ENCODE measurements at places on chromosomes 11 and 22.
A peak's percentile ranks its signal among the peaks of the same experiment; 100 is the strongest.

DNA sequence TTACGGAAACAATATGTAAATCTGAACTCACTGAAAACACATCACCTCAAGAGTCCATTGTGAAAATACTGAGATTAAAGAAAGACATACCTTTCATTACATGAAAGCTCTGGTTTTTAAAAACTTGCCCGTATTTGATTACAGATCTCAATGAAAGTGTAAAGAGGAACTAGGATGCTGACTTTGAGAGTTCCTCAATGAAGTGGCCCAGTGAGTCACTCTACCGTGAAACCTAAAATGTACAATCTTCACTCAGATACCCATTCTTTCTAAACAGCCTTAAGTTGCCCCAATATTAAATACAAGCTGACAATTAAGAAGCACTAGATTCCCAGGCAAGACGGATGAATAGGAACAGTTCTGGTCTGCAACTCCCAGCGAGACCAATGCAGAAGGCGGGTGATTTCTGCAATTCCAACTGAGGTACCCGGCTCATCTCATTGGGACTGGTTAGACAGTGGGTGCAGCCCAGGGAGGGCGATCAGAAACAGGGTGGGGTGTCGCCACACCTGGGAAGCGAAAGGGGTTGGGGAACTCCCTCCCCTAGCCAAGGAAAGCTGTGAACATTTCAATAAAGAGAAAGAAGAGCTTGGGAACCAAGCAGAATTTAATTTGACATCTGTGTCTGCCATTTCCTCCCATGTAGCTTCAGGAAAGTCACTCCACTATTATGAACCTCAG is 33.8 kb upstream of the OR9G4 start:
- DNase-seq, result no peak

DNA sequence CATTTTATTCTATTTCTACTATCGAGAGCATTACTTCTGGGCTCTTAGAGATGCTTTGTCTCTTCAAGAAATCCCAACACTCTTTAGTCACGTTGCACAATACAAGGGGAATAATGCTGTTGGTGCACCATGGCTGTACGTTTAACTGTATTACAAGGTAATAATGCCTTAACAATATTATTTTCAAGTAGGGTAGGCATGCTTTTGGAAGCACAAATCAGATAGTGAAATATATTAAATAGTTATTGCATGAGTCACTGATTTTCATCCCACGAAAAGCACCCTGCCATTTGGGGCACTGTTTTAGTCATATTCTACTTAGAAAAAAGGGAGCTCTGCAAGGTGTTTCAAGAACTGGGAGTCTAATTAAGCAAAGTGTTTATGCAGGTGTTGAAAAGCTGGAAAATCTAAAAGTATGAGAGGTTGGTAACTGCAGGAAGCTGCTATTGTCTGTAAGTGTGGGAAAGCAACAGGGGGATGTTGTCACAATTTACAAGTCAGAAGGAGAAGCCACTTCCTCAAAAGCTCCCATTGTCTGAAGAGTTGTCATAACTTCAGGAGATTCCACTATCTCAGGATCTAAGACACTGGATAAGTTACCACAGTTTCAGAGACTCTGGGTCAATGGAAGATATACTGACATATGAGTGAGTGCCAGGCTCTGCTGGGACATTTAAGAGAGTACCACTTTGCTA is 218.2 kb downstream of the JRKL start:
- DNase-seq, result no peak

DNA sequence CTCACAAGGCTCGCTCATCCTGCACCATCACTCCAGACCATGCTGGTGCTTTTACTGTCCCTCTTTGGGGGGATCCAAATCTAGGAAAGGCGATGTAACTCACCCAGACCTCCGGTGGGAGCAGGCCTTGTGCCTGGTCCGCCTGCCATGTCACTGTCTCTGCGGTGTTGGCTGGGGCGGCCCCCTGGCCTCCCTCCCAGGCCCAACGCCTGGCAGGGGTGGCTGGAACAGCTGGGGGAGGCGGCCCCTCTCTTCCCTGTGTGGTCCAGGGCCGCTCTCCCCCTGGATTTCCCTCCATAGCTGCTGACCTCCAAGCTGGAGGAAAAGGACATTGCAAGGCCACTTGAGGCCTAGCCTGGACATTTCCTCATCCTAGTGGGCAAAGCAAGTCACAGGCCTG is 11.1 kb upstream of the MGAT3 start:
- DNase-seq, result no peak

- no peak for DNase-seq
These were observed 560 bp downstream of the TBX1 start for GRCh38 chr22:19760951-19761724.

GRCh38 chr11:116543099-116543498 is 229.7 kb downstream of the BUD13 start:
- DNase-seq, result no peak

GRCh38 chr11:107679255-107680024 is 32.4 kb downstream of the SLN start:
- no peak for DNase-seq

GRCh38 chr11:70689764-70690163 is 291.4 kb downstream of the CTTN start:
- DNase-seq, result no peak

DNA sequence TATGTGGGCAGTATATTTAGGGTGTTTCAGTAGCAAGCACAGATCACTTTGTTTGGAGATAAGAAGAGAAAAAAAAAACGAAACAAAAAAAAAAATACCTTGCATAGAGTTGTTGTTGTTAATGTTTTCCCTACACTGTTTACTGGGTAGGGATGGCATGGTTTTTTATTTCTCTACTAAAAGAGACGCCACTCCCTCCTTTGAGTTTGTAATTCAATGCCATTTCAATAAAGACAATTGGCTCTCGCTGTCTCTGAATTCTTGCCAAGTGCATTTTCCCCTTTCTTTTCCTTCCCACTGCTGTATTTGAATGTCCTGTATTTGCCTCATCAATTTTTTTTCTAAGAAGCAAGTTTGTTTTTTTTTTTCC is 213.9 kb upstream of the UBASH3B start:
- no peak for DNase-seq

- DNase-seq, result no peak
These were observed 9.6 kb upstream of the CBLIF start for GRCh38 chr11:59854871-59855270.

- DNase-seq, result no peak
These were observed 47.5 kb upstream of the TTLL12 start for GRCh38 chr22:43234264-43234988.

GRCh38 chr22:32684822-32685187 is 116.7 kb upstream of the TIMP3 start:
- DNase-seq, result no peak

GRCh38 chr11:82794490-82794889 is 60.8 kb upstream of the FAM181B start:
- DNase-seq, result no peak

DNA sequence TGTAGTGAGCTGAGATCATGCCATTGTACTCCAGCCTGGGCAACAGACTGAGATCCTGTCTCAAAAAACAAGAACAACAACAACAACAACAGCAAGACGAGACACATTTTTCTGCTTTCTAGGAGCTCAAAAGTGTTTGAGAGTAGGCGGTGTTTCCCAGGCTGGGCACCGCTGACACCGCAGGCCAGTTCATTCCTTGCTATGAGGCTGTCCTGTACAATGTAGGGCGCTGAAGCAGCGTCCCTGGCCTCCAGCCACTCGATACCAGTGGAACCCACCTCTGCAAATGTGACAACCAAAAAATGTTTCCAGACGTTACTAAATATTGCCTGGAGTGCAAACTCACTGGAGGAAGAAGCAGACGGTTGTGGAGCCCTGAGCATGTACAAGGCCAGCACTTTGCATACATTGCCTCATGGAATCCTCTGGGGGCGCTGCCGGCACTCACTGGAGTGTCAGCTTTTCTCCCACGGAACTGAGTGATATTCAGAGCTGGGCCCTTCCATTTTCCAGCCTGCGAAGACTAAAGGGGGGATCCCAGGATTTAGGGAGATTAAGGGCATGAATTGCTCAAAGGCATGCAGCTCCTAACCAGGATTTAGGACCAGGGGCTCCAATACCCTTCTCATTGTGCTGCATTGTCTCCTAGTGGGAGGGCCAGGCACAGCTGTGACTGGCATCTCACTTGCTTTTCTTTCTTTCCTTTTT is 5.8 kb upstream of the MIEF1 start:
- no peak for DNase-seq

- DNase-seq, result no peak
These were observed 90.6 kb upstream of the FGF3 start for GRCh38 chr11:69909561-69910518.

DNA sequence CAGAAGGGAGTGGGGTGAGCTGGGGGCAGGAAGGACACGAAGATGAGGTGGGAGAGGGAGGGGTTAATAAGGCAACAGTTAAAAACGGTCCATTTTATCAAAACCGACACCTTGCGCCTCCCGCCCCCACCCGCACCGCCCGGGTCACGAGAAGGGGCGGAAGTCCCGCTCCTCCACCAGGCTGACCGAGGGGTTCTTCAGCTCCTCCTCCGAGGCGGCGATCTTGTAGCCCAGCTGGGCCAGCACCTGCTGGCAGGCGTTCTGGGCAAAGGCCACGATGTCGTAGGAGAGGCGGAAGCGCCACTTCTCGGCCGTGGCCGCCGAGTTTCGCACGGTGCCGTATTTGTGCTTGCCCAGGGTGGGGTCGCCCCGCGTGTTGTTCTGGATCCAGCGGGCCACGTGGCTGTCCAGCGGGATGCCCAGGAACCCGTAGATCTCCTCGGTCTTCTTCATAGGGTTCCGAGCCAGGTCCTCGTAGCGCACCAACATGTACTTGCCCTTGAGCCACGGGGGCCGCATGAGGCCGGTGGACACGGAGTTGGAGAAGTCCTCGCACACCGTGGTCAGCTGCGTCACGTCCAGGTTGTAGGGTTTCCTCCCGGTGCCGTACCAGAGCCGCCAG is 15.8 kb downstream of the CHST1 start:
- DNase-seq, result no peak

DNA sequence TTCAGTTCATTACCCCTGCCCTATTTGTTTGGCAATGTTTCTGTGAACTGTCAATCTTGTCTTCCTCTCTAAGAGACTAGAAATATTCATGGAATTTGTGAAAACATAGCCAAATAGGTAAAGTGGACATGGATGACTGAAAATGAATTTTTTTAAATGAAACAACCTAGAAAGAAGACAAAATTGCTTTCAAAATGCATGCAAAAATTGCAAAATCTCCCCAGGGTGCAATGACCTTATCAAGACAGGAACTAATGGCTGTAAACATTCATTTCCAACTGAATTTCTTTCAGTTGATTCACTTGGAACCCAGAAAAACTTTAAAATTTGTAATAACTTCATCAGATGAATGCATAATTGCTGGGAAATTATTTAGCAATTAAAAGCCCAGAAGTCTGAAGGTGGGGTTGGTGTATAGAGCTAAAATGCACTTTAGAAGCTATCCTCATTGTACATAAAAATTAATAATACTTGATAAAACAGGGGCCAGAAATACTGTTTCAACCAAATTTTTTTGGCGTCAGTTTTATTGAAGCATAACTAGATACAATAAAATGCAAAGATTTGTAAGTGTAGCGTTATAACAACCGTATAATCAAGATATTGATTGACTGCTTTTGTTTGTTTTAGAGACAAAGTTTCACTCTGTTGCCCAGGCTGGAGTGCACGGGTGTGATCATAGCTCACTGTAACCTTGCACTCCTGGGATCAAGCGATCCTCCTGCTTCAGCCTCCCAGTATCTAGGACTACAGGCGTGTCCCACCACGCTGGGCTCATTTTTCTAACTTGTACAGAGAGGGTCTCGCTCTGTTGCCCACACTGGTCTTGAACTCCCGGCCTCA is 27.6 kb upstream of the SLC35C1 start:
- DNase-seq, result no peak

GRCh38 chr11:2177076-2177475 is 5.5 kb upstream of the TH start:
- DNase-seq, result no peak

- no peak for DNase-seq
These were observed 99.6 kb upstream of the THY1 start for GRCh38 chr11:119522609-119523008.

DNA sequence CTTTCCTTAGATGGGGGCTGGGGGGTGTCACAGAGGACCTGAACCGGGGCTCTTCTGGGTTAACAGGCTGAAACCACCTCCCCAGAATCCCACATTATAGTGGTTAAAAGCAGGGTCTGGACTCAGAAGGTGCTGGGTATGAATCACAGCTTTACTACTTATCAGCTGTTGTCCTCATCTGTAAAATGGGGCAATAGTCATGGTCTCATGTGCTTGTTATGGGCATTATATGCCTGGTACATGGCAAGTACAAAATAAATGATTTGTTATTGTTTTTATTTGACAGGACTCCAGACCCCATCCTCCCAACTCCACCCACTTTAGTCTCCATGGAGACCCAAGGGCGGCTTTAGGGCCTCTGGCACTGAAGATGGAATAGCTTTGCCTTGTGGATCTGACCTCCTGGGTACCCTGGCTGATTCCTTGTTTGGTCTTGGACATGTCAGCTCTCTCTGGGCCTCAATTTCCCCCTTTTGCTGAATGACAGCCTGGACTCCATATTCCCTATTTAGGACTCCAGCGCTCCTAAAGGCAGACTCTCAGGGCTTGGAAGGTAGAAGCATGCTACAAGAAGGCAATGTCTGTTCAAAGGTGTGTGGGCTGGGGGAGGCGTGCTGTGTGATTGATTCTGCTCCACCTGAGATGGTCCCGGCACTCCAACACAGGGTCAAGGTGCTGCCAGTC is 812 bp upstream of the SMTN start:
- peak; percentile 9 for DNase-seq

- no peak for DNase-seq
These were observed 116.8 kb upstream of the NNMT start for GRCh38 chr11:114179234-114179941.

DNA sequence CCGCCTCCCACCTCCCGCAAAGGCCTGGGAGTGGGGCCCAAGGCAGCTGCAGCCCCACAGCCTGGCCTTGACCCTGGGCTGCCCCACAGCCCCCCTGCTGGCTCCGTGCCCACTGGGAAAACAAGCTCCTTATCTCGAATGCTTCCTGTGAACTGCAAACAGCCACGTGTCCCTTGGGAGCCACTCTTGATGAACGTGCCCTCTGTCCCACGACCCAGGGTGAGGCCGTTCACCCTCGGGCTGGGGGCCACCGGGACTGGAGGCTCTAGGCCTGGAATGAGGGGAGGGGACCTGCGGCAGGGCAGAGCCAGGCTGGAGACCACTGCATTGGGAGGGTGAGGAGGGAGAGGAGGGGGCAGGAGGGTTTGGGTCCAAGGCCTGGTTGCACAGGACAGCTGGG is 9.5 kb downstream of the H19 start:
- no peak for DNase-seq

- no peak for DNase-seq
These were observed 3.9 kb downstream of the LRRC10B start for GRCh38 chr11:61512435-61512834.

DNA sequence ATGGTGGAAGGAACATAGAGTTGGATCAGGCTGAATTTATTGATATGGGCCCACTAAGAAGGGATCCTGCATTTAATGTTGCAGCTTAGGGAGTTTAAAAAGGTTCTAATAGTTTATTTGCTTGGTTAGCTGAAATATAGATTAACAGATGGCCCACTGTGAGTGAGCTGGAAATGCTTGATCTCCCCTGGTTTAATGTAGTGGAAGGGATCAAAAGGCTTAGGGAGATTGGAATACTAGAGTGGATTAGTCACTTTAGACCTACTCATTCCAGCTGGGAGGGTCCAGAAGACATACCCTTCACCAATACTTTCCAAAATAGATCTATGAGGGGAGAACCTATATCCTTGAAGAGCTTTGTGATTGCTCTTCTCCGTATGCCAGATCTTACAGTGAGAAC is 130.1 kb upstream of the ZC3H12C start:
- DNase-seq, result no peak

All from GM12892 (cell line).